ENCODE measurements at places on chromosomes 5 and 9. TPM values are rescaled to one million over a fixed set of nuclear protein-coding genes. Genes with fewer than 3 reads are reported as not detected.
A peak's percentile ranks its signal among the peaks of the same experiment; 100 is the strongest.

The NEURL1B gene
- total RNA-seq: 4.8 TPM

DNA sequence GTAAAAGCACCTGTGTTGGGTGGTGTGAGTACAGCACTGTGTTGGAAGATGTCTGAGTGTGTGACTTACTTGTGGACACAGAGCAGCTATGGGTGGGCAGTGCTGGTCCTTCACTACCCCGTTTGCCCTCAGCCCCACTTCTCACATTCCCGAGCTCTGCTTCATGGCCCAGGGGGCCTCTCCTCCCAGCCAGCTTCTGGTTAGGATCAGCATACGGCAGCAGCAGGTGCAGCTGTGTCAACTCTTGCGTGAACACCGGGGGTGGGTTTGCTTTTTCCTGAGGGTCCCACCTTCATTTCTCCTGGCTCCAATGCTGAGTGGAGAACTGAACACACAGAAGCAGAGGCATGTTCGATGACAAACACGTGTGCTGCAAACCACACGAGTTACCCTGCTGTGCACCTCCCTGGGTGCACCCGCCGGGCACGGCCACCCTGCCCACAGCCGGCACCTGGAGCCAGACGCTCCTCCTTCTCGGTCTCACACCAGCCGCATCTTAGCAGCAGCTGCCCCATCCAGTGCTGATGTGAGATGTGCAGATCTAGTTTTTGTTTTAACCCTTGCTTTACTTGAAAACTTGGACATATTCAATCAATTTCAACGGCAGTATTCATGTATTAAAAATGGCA is 14.9 kb upstream of the SLC6A3 start:
- DNase-seq: no peak

DNA sequence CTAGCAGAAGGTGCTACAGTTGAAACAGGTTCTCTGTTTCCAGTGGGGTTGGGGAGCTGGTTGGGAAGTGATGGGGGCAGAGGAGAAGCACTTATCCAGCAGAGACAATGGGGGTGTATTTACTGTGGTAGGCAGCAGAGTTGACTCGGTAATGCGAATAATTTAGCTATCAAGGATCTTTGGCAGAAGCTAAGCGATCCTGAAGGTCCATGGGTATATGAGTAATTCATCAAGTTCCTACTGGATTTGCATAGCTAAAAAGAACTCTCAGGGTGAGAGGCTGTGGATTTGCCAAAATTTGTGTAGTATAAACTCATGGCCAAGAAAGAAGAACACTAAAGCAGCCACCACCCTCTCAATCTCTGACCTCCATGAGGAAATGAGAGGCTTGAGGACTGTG is 61.2 kb upstream of the EGFLAM start:
- no peak for DNase-seq

DNA sequence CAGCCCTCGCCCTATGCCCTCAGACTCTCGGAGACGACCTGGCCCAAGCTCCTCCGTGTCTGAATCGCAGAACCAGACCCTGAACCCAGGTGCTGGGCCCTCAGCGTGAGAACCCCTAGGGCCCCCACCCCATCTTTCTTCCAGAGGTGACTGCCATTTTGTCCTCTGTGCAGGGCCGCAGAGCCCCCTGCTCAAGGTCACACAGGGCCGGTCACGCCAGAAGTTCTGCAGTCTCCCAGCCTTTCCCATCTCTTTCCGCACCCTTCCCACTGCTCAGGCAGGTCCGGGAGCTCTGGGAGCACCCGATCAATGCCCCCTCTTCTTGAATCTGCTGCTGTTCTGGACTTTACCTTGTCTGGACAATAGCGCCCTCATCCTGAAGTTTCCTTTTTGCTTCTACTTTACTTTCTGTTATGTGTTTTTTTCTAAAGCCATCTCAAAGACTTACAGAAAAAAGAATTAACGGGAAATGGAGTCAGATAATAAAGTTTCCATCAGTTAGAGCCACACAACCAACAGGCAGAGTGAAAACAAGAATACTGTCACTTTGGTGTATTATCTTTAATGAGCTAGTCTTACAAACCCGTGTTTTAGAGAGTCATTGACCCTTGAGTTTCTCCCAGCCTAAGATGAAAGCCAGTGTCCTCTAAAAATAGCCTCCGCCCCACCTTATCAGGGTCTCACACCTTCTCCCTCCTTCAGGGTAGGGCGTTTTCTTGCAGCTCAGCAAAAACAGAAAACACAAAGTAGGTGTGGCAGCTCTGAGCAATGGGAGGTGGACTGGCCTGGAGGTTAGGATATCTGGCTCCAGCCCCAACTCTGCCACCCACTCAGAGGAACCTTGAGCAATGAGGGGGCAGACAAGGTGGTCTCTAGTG is 1.8 kb downstream of the TMOD1 start:
- DNase-seq: peak; percentile 70

- DNase-seq: no peak
Observed at GRCh38 chr5:104084896-104085295, 522.3 kb upstream of the NUDT12 start.

GRCh38 chr5:157732596-157733262 is 1.5 kb downstream of the THG1L start:
- DNase-seq: no peak
